ENCODE measurements at places on chromosomes 4 and X.

DNA sequence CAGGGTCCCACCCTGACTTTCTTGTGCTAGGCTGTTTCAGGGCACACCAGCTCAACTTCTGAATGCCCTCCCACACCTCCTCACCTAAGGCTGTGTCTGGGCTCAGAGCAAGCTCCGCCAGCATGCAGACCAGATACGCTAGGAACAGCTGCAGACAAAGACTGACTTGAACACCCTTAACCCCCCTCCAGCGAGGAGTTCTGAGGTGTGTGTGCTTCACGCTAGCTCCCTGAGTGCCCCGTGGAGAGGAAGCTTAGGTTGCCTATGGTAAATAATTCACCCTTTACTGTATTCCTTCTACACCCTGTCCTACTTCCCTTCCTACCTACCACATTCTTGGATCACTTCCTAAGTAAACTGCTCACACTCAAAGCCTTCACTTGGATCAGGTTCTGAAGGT, 115.0 kb downstream of the VCX3B start:
- no peak for DNase-seq

GRCh38 chr4:186196063-186196462, 4.7 kb downstream of the CYP4V2 start:
- DNase-seq: no peak

- DNase-seq: no peak
Measured at GRCh38 chrX:70255452-70255851, 4.6 kb downstream of the P2RY4 start.

DNA sequence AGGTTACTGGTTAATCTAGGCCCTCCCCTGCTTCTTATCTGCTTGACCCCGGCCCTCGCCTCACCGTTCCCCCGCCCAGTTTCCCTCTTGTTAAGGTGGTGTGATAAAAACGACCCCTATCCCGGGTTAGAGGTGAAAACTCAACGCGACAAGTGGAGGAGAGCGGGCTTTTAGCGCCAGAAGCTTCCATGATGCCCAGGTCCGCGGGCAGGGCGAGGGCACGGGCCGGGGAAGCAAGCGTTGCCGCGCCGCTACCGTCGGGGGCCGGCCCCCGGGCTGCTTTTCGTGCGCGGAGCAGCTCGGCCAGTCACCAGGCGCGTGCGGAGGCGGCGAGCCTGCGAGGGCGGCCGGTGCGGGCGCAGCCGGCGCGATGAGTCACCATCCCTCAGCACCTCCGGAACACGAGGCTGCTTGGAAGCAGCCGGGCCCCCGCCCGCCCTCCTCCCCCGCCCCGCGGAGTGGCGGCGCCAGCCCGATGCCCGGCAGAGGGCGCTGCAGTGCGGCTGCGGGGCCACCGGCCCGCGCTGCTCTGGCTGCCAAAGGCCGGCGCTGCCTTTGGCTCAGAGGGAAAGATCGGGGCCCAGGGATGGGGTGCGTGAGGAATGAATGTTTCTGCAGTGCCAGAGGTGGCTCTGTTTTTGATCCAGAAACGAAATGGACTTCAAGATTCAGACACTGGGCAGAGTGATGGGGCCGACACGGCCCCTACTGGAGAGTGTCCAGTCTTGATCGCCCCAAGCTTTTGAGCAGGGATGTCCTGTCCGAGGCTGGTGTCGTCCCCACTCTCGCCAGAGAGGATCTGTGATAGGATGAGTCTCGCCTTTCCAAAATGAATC, 107.8 kb downstream of the NHSL2 start:
- no peak for DNase-seq

GRCh38 chr4:156388826-156389225, 435.2 kb upstream of the CTSO start:
- no peak for DNase-seq

- no peak for DNase-seq
Measured at GRCh38 chr4:120630427-120630826, 292.1 kb downstream of the PRDM5 start.

- DNase-seq: no peak
Measured at GRCh38 chrX:153829799-153830639, at the start of gene PDZD4. PDZD4 (minus strand) TSS chrX:153830544; CDS start chrX:153830298, 246 bp downstream.

DNA sequence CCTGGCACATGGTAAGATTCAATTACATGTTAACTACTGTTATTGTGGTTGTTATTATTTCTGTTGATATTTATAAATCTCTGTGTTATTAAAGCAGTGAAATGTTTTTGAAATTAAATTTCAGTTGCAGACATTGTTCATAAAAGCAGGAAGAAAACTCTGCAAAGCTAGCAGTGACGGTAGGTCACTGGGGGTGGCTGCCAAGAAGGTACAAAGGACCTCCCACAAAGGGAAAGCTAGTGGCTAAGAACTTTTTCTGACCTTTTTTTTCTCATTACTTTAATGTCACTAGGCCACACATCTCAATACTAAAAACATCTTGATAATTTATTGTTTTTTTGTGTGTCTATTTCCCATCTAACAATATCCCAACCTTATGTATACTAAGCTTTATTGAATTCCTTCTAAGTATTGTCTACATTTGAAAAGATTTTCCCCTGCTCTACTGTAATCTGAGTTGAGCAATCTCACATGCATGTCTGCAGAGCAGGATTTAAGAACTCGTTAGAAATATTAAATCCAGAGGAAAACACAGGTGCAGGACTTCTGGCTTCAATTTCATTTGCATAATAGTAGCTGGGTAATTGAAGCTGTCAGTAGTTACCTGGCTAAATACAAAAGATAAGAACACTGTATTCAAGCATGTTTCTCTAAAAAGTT, 197.3 kb downstream of the CFAP299 start:
- no peak for DNase-seq

- DNase-seq: no peak
Measured at GRCh38 chrX:2159393-2159792, 341.4 kb downstream of the DHRSX start.

GRCh38 chrX:150489359-150490015, 78.9 kb upstream of the MTM1 start:
- DNase-seq: no peak

DNA sequence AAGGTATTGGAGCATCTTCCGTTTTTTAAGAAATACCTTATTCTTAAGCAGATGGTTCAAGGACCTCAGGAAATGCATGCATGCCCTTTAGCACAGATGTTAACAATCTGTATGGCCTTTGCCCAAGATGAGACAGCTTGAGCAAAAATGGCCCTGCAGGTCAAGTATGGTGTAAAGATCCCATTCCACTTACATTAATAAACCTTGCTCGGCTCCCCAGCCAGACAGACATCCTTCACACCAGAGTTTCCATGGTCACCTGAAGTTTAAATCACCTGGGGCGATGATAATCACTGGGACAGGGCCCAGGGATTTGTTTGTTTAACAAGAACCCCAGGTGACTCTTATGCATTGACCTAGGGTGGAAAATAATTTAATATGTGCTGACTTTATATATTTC, 287.0 kb upstream of the NOCT start:
- no peak for DNase-seq

DNA sequence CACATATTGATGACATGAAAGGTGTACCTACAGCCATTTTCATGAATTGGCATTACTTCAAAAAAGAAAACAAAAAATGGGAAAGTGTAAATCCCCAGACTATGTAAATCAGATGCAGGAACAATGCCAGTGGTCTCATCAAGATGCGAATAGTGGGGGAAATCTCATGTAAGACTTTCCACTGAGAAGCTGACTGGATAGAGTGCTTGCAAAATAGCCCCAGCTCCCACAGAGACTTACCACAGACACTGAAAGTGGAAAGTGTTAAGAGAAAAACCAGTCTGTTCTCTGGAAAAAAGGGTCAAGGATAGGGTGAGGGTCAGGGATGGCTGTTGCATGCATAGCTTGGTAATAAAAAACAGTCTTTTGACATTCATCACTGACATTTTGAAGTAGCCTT, 73.2 kb upstream of the ARMCX2 start:
- DNase-seq: no peak

- no peak for DNase-seq
Measured at GRCh38 chr4:128524311-128524710, 236.7 kb upstream of the PGRMC2 start.

DNA sequence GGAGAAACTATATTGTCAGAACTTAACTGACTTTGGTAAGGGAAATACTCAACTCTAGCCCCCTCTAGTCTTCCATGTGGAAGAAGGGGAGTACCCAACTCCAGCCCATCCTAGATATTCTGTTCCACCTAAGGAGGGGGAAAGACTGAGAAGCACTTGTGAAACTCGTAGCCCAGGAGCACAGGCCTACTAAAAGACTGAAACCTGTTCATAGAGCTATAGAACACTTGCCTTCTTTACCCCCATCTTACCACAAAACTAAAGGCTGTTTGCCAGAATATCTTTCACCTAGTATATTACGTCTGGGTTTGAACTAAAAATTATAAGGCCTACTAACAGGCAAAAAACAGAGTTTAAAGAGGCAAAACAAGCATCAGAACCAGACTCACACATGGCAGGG, 15.5 kb downstream of the CLDN22 start:
- DNase-seq: no peak

DNA sequence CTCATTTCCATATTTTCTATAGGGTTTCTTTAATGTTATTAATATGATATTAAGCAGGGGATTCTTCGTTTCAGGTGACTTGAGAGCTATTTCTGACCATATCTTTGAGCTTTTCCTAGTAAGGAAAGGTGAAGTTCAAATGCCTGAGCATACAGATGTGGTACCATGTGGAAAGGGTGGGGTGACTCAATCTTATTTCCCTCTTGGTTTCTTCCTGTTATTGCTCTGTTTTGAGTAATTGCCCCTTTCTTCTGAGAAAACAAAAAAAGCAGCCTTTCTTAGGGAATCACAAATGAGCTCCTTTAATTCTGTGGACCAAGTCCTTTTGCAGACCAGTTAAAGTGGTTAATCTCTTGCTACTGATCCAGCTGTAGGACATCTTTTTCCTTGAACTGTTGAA, 41.0 kb upstream of the AGA start:
- DNase-seq: no peak

DNA sequence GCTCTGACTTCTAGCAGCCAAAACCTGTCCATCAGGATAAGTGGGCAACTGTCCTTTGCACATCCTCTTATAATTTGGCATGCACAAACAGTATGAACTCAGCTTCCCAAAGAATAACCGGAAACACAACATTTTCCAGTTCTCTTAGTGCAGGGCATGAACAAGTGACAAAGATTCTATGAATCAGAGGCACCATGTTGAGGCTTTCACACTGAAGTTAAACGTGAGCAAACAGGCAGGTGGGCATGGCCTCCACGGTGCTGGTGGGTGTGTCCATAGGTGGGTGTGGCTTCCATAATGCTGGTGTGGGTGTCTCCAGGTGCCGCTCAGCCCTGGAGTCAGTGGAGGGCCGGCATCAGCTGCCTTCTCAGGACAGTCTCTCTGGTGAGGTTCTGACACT, 196.5 kb downstream of the SMIM20 start:
- DNase-seq: no peak

GRCh38 chrX:20681683-20682082, 415.0 kb upstream of the RPS6KA3 start:
- no peak for DNase-seq

- no peak for DNase-seq
Measured at GRCh38 chr4:90152024-90152423, 24.8 kb downstream of the CCSER1 start.

DNA sequence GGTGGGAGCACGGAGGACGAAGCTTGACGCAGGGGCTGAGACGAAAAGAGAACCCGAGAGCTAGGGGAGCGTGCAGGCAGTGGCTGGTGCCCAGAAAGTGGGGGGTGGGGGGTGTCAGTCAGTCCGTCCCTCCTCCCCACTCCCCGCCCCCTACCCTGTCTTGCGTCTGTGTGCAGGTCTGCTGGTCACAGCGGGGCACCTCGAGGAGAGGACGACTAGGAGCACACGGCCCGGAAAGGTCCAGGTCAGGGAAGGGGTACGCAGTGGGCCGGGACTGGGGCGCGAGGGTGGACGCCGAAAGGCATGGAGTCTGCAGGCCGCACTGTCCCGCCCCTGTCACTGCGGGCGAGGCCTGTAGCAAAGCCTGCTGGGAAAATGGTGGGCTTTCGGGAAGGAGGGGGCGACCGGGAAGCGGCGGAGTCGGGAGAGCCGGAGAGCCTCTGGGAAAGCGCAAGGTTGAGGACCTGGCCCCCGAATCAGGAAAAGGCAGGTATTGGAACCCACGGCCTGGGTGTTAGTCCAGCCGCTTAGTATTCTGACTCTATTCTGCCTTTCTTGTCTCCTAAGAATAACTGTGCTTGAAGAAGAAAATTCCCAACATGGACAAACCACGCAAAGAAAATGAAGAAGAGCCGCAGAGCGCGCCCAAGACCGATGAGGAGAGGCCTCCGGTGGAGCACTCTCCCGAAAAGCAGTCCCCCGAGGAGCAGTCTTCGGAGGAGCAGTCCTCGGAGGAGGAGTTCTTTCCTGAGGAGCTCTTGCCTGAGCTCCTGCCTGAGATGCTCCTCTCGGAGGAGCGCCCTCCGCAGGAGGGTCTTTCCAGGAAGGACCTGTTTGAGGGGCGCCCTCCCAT, 769 bp downstream of the TCEAL1 start:
- no peak for DNase-seq

GRCh38 chrX:154806837-154807501, 1.7 kb upstream of the MPP1 start:
- DNase-seq: no peak

DNA sequence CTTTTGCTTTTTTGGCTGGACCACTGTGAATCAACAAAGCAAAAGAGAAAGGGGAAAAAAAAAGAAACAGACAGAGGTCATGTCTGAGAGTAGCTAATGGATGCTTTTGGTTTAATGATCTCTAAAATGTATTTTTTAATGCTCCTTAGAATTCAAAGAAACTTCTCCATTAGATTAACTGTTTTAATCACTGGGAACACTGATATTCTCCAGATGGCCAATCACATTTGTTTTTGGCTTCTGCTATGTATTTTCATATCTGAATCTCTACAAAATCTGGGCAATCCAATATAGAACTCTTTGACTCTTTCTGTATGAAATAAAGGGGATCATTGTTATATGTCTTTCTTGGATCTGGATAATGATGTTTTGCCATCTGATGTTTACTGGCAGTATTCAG, 278.2 kb downstream of the ADGRL3 start:
- DNase-seq: no peak

- DNase-seq: no peak
Measured at GRCh38 chr4:985123-985830, 1.6 kb upstream of the IDUA start.

- DNase-seq: no peak
Measured at GRCh38 chr4:77197831-77198230, 40.8 kb downstream of the CCNG2 start.

DNA sequence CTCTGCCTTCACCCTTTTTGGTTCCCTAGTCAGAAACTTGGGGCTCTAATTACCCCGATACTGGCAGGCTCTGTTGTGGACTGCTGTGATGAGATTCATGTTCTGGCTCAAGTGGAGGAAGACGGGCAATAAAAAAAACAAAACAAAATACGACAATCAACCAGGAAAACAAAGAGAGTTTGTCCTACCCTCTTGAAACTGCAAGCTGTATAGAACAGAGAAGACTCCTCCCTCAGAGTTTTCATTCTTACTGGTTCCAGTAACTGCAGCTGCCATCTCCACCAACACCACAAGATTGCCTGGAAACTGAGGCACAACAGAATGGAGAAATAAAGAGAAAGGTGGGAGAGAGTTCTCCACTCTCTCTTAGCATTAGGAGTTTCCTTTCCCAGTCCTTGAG, 11.1 kb upstream of the IL1RAPL1 start:
- no peak for DNase-seq
